ENCODE measurements at places on chromosomes 5 and 9.
A peak's percentile ranks its signal among the peaks of the same experiment; 100 is the strongest.

- DNase-seq, result no peak
These were observed 11.2 kb downstream of the FAM240B start for GRCh38 chr9:38708759-38709158.

DNA sequence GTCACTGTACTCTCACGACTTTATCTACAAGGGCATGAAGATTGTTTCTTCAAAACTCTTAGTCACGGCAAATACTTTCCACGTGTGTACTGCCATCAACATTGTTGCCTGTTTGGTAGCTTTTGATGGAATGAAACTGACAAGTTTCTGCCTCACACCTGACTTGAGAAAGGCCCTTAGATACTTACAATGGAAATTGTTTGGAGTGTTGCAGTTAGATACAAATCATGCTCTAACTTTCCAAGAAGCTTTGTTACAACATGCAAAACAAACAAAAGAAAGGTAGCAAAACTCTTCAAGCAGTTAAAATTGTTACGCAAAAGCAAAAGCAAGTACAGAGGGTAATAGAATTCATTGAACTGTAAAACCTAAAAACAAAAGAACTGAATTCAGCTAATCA, 91.1 kb upstream of the TLE4 start:
- no peak for DNase-seq

GRCh38 chr9:6771722-6772121, 13.9 kb downstream of the KDM4C start:
- DNase-seq, result no peak

GRCh38 chr5:6766604-6767093, 53.4 kb downstream of the TENT4A start:
- DNase-seq, result peak; percentile 45

GRCh38 chr5:71492817-71493615, 37.6 kb downstream of the BDP1 start:
- no peak for DNase-seq

Data from activated CD4-positive, alpha-beta T cell treated with anti-CD3 and anti-CD28 coated beads, Interleukin-2, amount 50 U/mL, for 16 hours (primary cell).